ENCODE measurements at places on chromosomes 16 and 17.

DNA sequence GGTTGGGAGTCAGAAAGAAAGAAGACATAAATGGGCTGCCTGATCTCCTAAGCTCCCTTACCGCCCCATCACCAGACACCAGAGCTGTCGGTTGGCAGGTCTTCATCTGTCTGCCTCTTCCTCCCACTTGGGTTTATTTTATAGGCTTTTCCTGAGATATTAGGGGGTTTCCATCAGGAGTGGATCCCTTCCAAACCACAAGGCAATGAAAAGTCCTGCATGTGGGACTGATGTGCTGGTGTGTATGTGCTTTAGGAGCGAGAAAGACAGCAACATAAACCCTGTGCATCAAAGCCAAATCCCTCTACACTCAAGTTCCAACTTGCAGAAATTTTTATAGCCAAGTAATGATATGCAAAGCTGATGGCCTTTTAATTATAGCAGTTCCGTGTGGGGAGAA lies 389.5 kb downstream of the SLC39A11 start:
- no peak for DNase-seq

- no peak for DNase-seq
Observed at GRCh38 chr16:66324815-66325515, 41.5 kb upstream of the CDH5 start.

DNA sequence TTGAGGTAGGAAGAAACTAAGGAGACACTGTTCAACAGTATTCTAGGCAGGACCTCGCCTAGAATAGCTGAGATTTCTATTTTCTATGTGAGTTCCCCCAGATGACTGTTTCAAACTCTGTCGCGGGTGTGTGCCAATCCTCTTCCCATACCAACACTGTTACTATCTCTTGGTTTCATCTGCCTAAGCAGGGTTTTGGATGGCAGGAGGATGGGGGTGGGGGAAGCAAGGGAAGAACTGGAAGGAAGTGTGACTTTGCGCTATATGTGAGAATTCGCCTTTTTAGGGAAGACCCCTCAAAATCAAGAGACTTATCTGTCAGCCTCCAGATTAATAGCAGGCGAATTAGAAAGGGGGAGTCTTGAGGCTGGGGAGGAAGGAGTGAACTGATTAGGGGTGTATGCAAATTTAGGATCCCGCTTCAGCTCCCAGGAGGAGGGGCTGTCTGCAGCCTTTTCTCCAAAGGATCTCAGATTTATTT lies 521 bp upstream of the G6PC3 start:
- peak; percentile 65 for DNase-seq

GRCh38 chr16:75288596-75289120 lies 37.2 kb upstream of the BCAR1 start:
- peak; percentile 71 for DNase-seq

DNA sequence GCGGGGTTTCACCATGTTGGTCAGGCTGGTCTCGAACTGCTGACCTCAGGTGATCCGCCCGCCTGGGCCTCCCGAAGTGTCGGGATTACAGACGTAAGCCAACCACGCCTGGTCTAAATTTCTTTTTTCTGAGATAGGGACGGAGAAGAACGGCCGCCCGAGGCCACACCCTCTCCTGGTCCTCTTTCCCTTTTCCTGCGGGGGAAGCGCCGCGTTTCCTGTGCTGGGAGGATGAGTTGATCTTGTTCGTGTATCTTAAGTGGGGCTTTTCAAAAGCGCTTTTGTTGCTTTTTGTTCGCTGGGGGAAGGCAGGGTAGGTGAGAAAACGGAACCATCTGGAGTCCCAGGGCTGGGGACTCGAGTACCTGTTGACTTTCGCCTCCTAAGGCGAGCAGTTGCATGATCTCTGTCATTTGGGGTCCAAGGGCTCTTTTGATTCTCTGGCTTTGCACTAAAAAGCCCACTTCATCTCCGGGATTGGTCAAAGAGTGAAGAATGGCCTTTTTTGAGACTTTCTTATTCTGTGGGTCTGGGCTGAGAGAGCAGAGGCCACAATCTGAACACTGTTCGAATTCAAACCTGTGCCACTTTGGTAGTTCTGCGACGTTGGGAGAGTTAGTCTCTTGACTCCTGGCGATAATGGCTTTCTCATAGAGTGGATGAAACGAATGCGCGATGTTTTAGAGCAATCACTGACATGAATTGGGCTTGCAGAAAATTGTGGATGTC lies 1.3 kb downstream of the FUS start:
- peak; percentile 78 for DNase-seq

DNA sequence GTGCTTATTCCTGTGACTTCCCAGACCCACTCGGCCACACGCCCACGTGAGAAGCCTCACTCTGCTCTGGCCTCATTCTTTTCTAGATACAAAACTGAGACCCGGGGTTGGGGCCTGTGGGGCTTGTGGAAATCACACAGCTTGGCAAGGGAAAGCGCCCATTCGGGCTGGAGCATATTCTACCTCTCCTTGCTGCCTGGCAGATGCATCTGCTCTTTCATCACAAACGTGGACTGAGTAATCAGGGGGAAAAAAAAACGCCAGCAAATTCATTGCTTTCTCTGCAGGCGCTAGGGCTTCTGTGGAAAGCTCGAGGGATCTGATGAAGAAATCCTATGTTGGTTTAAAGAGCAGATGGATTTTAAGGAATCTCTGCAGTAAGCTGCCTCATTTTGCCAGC lies 44.4 kb downstream of the DNAH9 start:
- DNase-seq: no peak

DNA sequence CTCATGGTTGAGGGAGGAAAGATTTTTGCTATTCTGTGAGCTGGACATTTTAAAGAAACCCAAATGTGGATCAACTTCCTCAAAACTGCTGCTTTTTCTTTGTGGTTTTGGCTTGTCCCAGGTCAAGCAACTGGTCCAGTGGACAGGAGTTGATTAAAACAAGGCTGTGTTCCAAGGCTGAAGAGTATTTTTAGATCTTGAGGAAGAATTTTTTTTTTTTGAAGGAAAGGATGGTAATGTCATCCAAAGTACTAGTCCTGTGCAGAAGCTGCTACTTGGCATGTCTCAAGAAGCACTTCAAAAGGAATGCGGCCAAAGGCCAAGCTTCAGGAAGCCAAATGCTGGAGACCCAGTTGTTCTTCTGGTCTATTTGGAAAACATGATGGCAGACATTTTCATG lies 8.0 kb upstream of the MYH2 start:
- DNase-seq: no peak

Data from activated CD8-positive, alpha-beta memory T cell treated with anti-CD3 and anti-CD28 coated beads for 24 hours (primary cell).